ENCODE measurements at places on chromosomes 5 and 9.
A peak's percentile ranks its signal among the peaks of the same experiment; 100 is the strongest.

DNA sequence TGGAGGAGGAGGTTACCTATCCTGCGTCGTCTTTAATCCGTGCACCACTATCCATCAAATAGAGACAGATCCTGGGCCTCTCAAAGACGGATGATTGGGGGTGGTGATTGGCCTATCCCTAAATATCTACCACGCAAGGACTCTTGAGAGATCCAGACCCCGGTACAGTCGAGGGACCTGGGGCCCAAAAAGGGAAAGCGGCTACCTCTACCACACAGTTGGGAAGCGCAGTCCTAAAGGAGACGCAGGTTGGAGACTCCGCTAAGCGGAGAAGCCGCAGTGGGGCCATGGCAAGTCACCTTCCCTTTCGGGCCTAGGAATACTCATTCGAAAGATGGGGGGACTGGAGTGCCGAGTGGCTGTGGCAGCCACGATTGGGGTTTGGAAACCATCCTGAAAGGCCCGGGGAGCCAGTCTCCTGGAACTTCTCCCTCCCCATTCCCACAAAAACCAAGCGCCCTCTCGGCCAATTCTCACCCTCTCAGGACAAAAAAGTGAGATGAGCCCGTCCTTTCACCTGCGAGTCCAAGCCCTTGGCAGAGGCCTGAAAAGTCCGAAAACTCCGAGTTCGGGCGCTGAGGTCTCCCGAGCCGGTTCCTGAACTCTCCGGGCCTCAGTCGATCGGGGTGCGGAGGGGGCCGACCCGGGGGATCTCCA lies 499 bp upstream of the FOXE1 start:
- DNase-seq: no peak

- no peak for DNase-seq
Measured at GRCh38 chr5:68303038-68303738, 87.6 kb downstream of the PIK3R1 start.

DNA sequence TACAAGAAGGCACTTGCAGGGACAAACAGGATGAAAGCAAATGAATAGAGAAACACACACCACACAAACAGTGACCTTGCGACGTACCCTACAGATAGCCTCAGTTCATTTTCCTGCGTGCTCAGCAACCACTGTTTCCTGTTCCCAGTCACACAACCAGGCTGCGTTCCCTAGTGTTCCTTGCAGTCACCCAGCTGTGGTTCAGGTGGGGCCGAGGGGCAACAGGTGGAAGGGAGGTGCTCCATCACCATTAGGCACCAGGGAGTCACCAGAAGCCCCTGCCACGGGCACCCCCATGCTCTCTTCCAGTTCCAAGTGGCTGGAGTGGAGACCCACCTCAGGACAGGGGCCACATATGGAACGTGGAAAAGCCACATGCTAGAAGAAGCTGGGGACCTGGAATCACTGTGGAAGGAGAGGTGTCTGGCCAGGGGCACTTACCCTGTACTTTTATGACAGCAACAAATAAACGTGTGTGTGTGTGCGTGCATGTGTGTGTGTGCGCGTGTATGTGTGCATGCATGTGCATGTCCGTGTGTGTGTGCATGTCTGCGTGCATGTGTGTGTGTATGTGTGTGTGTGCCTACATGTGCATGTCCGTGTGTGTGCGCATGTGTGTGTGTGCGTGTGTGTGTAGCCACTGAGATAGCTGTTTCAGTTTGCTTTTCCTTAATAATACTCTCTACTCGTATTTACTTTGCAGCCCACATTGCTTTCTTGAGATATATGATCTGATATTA lies 18.8 kb upstream of the FCN2 start:
- no peak for DNase-seq

- no peak for DNase-seq
Measured at GRCh38 chr9:37486616-37487548, 1.1 kb downstream of the POLR1E start.

DNA sequence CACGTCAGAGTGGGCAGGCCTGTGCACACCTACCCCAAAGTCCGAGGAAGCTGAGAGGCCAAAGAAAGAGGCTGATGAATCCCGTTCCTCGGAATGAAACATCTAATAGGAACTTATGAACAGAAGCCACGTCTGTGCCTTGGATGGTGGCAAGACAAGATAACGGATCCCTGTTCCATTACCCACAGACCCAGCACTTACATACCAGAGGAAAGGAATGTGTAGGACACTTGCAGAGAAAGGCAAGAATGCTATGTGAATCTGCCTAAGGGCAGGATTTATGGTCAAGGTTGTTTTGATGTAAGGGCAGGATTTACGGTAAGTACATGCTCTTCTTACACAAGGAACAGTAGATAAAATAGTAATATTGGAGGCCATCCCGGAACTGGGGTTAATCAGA lies 93.2 kb downstream of the WDR41 start:
- peak; percentile 20 for DNase-seq

GRCh38 chr9:2267181-2267745 lies 252.1 kb downstream of the SMARCA2 start:
- no peak for DNase-seq

DNA sequence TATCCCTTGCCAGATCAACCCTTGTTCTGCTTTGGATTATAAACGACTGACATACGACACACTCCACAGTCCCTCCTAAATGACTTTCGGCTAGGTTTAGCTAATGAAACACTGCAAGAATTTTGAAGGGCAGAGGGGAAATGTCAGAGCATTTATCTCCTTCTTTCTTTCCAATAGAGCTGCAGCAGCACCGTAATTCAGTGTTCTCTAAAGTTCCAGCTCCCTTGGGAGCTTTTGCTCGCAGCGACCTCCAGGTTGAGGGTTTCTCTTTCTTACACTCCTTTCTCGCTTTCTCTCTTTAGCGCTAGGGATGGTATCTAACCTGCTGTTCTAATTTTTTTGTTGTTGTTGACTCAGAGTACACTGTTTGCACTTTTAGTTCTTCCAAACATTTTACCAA lies 467.1 kb upstream of the ST8SIA4 start:
- no peak for DNase-seq

GRCh38 chr9:37187713-37188439 lies 67.5 kb downstream of the ZCCHC7 start:
- no peak for DNase-seq

DNA sequence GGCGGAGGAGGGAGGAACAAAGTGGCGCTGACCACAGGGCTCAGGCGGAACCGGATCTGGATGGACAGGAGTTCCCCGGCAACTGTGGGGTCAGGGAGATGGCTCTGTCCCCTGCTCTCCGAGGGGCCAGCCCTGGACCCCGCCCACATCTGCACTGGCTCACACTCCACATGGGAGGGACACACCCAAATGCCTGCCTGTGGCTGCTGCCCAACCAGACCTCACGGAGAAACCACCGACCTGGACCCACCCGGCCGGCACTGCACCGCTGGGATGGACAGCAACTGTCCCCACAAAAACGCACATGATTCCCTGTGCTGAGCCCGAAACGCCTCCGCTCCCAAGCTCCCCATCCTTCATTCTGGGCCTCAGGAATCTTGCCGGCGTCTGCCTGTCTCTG lies 4.8 kb downstream of the CCDC187 start:
- no peak for DNase-seq

GRCh38 chr9:80632041-80632440 lies 1057.3 kb downstream of the TLE1 start:
- DNase-seq: no peak

DNA sequence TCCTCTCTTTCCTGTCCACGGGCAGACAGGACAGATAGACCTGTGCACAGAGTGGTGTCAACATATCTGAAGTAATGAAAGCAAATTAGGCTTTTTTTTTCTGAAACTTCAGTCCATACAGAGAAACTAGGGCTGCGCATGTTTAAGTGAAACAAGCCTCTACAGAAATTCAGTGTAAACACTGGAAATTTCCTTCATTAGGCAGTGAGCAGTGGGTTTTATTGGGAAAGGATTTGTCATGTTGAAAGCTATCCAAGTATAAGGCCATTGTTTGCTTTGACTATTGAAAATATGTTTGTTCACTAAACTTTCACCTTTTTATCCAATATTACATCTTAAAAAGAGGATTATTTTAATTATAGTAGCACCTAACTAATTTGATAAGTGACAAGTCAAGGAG lies 161.2 kb downstream of the AOPEP start:
- DNase-seq: no peak

GRCh38 chr9:129669946-129670345 lies 4.5 kb downstream of the PRRX2 start:
- DNase-seq: no peak

DNA sequence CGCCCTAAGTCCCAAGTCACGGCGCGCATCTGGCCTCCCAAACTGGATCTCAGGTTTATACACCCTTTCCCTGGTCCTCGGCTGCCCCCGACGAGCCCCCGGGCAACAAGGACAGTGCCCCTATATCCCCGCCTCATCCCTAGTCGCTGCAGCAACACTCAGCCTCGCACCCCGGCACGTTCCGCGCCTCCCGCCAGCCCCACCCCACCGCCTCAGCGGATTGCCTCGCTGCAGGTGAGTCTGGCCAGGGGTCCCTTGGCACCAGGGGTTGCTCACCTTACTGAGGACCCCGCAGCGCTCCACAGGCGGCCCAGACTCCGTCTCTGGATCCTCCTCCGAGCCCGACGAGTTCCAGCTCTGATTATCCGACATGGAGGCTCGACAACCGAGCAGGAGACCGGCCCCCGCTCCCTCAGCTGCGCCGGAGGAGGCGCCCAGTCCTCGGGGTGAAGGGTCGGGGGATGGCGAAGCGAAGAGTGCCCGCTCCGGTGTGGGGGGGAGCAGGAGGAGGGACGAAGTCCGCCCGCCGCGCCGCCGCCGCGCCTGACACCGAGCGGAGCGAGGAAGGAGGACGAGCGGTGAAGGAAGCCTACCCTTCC lies 494 bp downstream of the CERT1 start:
- DNase-seq: no peak

- DNase-seq: no peak
Measured at GRCh38 chr5:81513473-81513872, 119.5 kb upstream of the ACOT12 start.

DNA sequence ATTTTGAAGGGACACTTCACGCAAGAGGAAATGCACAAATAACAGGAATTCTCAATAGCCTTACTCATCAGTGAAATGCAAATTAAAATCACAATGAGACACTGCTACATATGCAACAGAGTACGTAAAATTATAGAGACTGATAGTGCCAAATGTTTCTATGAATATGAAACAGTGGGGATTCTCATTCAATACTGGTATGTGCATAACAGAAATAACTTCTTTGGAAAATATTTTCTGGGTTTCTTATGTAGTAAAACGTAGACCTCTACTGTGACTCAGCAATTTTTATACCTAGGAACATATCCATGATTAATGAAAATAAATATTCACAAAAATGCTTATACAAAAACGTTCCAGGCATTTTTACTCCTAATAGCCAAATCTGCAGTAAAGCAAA lies 1625.2 kb downstream of the MAT2B start:
- no peak for DNase-seq

DNA sequence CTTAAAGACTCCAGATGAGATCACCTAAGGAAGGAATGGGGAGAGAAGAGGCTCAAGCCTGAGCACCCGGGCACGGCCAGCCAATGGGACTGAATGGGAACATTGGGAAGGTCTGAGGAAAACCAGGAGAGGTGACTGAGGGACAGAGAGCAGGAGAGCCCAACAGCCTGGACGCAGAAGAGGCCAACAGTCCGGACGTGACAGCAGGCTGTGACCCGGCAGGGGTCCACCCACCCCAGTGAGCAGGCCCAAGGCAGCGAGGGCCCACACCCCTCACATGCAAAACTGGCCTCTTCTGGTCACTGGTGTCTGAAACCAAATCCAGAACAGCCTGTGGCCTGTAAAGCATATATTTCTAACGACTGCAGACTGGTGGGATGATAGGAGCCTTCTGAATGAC lies 7.6 kb upstream of the SPTLC1 start:
- no peak for DNase-seq

- DNase-seq: no peak
Measured at GRCh38 chr5:61811052-61811451, 479.0 kb downstream of the ZSWIM6 start.

- DNase-seq: no peak
Measured at GRCh38 chr5:2701592-2701991, 49.9 kb downstream of the IRX2 start.

DNA sequence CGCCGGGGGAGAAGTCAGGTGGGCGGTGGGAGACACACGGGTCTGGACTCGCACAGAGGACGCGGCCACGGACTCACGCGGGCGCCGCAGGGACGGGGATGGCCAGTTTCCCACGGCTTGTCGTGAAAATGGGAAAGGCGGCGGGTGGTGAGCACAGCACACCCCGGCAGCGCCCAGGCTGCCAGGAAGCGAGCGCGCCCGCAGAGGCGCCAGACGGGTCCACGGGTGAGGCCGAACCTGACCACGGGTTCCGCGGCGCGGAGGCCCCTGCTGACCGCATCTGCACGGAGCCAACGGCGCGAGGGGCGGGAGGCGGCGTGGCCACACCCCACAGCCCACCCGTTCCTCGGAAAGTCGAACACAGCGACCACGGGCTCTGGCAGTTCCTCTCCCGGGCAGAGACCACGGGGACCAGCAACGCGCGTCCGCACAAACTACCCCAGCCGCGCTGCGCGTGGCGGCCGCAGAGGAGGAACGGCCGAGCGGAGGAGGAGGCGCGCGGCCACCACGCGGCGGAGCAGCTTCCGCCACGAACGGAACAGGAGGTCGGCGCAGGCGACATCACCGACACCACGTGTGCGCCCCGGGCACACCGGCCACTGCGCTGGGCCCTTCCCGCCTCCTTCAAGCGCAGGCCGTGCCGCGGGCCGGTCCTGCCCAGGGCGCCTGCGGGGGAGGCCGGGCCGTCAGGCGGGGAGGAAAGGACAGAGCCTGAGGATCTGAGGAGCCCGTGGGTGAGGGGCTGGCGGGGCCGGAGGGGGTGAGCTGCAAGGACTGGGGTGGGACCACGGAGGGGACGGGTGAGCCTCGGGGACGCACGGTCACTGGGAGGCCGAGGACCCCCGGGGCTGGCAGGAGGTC lies 5.6 kb downstream of the EXD3 start:
- no peak for DNase-seq

DNA sequence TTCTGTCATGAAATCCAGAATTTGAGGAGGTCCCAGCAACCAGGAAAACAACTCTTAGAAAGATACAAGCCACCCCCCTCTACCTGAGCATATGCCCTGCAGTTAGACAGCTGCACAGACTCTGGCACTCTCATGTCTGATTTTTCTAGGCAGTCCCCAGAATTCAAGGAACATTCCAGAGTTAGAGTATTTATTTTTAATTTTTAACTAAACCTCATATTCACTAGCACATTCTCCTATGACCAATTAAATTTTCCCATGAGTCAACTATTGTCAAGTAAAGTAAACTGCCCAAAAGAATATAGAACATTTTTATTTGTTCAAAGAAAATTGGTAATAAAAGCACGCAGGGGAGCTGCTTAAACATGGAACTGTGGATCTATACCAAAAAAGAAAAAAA lies 490.5 kb upstream of the SEMA6A start:
- DNase-seq: no peak

DNA sequence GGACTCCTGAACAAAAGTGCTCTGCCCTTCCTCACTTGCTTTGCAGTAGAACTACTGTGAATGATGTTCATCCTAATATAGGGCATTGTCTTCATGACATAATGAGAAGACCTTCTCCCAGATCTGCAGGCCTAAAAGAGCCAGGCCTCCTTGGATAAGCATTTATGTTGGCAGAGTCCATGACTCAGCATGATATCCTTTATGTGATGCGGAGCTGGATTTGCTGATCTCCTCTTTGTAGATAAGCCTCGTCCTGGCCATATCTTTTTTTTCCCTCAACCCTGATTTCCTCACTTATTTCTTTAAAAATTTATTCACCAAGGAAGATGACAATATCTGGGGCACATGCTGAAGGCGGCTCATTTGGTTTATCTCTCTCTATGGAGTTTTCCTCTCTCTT lies 62.4 kb upstream of the TAS2R1 start:
- no peak for DNase-seq
